NCI-H1092 (cell line): ENCODE measurements at places on chromosomes 1 and 21.

DNA sequence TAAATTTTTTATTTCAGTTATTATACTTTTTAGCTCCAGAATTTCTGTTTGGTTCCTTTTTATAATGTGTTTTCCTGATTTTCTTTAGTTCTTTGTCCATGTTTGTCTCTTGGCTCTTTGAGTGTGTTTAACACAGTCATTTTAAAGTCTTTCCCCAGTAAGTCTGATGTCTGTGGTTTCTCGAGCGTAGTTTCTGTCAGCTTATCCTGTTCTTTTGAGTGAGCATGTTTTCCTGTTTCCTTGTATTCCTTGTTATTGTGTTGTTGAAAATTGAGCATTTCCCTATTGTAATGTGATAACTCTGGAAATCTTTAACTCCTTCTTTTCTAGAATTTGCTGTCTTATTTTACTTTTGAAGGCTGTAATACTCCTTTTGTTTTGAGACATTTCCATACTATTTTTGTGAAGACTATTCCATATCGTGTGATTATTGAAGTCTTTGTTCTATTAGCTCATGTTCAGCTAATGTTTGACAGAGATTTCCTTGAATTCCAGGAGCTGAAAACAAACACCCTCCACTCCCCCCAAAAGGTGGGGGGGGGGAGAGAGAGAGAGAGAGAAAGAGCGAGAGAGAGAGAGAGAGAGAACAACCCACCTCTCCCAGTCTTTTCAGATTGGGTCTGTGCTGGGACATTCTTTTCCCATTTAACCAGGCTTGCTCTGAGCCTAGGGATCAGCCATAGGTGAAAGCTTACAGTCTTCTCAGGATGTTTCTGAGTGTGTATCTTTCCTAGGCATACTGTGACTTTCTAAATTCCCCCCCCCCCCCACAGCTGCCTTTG lies 38.3 kb downstream of the SDCCAG8 start:
- DNase-seq: no peak

DNA sequence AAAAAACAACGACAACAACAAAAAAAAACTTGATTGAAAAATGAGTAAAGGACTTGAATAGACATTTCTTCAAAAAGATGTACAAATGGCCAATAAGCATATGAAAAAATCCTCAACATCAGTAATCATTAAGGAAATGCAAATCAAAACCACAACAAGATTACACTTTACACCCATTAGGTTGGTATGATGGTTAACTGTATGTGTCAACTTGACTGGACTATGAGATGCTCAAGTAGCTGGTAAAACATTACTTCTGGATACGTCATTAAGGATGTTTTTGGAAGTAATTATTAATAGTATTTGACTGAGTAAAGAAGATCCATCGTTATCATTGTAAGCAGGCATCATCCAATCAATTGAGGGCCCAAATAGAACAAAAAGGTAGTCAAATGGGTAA lies 34.9 kb upstream of the LYPLAL1 start:
- no peak for DNase-seq

DNA sequence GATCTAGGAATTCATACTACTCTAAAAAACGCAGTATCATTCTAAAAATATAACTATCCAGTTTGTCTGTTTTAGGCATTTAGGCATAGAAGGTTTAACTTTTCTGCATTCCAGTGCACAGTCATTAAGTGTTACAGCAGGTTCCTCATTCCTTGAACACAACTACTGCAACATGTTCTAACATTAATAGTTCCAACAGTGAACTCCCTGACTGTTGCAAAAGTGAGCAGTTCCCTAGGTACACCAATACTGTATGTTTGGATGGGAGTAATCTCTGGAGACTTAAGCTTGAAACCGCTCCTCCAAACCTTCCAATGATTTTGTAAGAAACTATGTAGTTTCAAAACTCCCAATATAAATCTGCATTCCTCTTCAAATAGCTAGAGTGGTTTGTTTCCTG lies 46.2 kb downstream of the UCHL5 start:
- DNase-seq: no peak

DNA sequence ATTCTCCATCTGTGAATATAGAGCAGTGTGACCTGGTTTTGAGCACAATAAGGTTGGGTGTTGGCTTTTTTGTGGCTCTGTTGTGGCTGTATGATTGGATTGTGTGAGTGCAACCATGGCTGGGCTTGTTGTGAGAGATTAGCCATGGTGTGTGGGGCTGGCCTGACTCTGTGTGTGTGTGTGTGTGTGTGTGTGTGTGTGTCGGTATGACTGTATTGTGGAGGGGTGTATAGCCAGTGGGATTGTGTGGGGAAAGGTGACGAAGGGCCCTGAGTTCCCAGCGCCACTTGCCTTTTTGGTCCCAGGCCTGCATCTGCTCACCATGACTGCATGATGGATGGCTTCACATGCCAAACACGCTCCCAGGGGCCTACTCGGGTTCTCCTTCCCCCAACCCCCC lies 5.9 kb upstream of the SLC6A9 start:
- no peak for DNase-seq

GRCh38 chr1:101733340-101733739 lies 263.4 kb downstream of the OLFM3 start:
- no peak for DNase-seq

- DNase-seq: no peak
These were observed 66.1 kb downstream of the ZNF644 start for GRCh38 chr1:90955769-90956168.

DNA sequence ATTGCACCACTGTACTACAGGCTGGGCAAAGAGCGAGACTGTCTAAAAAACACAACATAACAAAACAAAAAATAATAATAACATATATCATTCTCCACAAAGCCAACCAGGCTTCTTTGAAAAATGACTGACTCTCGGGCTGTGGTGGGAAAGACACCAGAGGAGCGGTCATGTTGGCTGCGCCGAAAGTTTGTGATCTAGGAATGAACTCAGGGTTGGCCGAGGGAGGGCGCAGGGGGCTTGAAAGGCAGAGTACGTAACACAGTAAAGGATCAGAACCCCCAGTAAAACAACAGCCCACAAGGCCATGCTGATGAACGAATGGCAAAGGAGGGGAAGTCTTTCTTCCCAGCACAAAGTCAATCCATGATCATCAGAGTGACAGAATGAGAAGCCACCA lies 4.7 kb downstream of the SLC35E2B start:
- DNase-seq: no peak

DNA sequence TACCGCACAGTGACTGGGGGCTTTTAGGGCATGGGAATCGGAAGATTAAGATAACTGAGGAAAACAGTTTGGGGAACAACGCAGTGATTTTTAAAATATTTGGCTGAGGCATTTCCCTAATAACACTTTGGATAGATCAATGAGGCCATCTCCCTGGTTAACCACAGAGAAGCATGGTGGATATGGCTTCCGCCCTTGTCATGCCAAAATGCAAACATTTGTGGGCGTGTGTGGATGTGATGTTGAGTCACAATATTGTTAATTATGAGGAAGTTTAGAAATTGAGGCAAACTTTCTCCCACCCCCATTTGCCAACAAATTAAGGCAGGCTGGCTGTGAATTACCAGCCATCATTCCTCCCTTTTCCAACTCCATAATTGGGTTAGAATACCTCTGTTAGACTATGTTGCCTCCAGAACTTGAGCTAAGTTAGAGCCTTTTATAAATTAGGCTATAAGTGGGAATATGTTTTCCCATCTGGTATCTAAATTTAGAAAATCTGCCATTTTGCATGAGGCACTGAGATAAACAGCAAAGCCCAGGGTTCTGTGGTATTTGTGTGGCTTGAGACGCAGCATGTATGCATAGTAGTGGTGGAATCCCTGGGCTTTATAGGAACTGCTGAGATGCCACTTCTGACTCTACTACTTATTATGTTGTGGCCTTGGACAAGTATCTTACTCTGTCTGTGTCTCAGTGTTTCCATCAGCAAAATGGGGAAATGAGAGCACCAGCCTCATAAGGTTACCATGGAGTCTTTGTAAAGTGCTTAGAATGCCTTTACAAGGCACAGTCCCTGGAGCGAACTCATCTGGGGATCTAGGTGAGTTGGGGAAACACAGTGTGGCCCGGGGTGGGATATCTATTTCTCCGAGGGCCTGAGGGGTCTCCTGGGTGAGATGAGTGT lies 154.6 kb downstream of the C1orf94 start:
- DNase-seq: no peak

DNA sequence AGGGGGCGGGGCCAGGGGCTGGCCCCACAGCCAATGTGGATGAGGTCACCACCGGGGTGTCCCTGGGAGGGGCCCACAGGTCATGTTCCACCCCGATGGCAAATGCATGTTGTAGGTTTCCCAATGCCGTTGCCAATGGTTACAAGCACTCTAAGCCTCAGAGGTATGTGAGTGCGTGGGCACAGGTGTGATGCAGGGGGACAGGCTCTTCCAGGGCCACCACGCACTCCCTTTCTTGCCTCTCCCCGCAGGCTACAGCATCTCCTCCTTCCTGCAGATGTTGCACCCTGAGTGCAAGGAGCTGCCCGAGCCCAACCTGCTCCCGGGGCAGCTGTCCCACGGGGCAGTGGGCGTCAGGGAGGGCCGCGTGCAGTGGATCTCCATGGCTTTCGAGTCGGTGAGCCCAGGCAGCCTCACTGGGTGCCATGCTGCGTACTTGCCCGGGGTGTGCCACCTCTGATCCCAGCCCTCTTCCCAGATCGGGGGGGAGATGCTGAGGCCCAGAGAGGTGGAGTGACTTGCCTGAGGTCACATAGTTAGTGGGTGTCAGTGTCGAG lies 52.4 kb downstream of the DISP3 start:
- no peak for DNase-seq

DNA sequence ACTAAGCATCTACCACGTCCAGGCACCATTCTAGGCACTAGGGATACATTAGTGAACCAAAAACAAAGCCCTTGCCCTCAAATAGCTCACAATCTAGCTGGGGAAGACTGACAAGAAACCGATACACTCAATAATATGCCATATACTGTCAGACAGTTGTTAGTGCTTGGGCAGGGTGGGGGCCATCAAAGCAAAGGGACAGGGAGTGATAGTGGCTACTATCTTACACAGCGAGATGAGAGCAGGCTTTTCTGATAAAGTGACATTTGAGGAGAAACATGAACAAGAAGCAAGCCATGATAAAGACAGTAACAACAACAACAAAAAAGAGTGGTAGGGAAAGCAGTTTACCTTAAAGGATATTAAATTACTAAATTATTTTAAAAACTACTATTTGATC lies 41.1 kb downstream of the ERO1B start:
- DNase-seq: no peak

DNA sequence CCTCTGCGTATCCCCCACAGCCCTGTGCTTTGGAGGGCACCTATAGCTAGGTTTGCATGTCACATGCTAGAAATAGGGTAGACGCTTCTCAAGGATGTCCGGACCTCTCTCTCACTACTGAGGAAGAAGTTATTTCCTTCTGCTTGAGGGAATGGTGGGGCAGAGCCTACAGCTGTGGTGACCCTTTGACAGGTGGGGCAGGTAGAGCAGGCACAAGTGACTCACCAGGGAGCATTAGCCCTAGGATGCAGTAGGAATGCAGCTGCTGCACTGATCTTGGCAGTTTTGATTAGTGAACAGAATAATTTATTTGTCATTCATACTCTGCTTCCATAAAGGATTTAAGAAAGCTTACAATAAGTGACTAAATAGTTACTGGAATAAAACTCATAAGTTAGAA lies 129.6 kb upstream of the HOOK1 start:
- no peak for DNase-seq

DNA sequence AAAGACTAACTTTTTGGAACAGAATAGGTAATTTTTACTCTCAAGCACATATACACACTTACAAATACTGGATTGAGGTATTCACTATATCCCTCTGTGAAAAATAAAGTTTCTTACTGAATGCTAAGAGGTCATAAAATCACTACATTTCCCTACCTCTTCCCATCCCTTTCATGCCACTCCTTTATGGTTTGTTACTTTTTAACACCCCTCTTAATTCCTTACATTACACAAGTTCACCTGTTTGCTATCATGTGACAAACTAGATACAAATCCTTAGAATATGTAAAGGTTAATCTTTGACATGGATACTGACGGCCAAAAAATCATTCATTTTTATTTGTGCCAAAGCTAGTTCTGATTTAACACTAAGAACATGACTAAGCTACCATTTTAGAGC lies 6.8 kb upstream of the DCAF6 start:
- no peak for DNase-seq

DNA sequence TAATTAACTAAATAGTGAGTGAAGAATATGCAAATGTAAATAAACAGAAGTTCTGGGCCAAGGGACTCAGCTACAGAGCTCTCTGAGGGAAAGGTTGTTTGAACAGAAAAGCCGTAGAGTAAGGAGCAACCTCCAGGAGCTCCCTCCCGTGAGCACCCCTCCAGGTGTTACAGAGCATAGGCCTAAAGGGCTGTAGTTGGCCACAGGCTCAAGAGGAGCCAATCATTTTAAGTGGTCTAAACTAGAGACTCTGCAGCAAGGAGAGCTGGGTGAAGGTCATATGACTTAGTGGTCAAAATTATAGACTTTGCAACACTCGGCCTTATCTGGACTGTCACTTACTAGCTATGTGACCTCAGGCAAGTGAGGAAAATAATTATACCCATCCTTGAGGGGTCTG lies 19.1 kb upstream of the RXRG start:
- DNase-seq: no peak

GRCh38 chr1:156549390-156549789 lies 23.0 kb downstream of the IQGAP3 start:
- DNase-seq: no peak

- DNase-seq: no peak
These were observed 23.5 kb downstream of the GLIS1 start for GRCh38 chr1:53715478-53715877.

- no peak for DNase-seq
These were observed 833.3 kb downstream of the LTN1 start for GRCh38 chr21:28159396-28159795.

GRCh38 chr1:89767618-89768017 lies 53.2 kb upstream of the LRRC8D start:
- DNase-seq: no peak

DNA sequence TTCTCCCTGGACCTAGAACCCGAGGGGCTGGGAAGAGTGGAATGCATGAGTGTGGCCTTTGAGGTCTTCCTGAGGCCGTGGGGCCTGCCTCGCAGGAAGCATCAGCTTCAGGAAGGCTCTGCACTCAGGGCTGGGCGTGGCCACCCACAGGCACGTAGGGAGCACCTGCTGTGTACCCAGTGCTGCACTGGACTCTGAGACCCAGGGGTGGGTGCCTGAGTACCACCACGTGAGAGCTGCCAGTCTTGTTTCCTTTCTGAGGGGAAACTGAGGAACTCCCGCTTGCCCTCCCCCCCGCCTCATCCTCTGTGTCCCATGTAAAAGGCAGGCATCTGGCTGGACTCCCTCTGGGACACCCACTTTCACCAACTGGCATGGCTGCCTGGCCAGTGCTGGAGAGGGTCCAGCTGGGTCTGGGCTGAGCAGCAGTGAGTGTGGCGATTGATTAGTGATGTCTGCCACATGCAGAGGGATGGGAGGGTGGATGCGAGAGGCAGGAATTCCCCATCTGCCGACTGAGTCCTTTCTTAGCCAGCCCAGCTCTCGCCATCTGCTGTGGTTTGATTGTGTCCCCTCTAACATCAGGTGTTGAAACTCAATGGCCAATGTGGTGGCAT lies 30.2 kb upstream of the TTC34 start:
- DNase-seq: no peak

GRCh38 chr1:223535319-223535718 lies 130.2 kb downstream of the CAPN8 start:
- no peak for DNase-seq

GRCh38 chr1:108077991-108078390 lies 113.0 kb upstream of the VAV3 start:
- DNase-seq: no peak

GRCh38 chr1:222459652-222460051 lies 88.3 kb downstream of the HHIPL2 start:
- DNase-seq: no peak

GRCh38 chr1:158799689-158800088 lies 18.7 kb upstream of the OR6N2 start:
- DNase-seq: no peak

GRCh38 chr1:16921391-16922185 lies at the start of gene CROCC:
Gene CROCC (plus strand): TSS chr1:16921931. CDS start chr1:16922019, 88 bp downstream.
- DNase-seq: peak; percentile 47
